ENCODE measurements at places on chromosomes 7 and 10. TPM values are rescaled to one million over a fixed set of nuclear protein-coding genes. Genes with fewer than 3 reads are reported as not detected.
A peak's percentile ranks its signal among the peaks of the same experiment; 100 is the strongest.

- no peaks in the 10 kb centered on the region for H3K36me3 ChIP-seq
- H3K4me3 ChIP-seq = no peak overlapping the region
- no peaks in the 10 kb centered on the region for H3K27me3 ChIP-seq
- no peak for DNase-seq
- no peaks in the 10 kb centered on the region for H3K4me1 ChIP-seq
These were observed 14.0 kb downstream of the WNT2 start for GRCh38 chr7:117308891-117309290.

DNA sequence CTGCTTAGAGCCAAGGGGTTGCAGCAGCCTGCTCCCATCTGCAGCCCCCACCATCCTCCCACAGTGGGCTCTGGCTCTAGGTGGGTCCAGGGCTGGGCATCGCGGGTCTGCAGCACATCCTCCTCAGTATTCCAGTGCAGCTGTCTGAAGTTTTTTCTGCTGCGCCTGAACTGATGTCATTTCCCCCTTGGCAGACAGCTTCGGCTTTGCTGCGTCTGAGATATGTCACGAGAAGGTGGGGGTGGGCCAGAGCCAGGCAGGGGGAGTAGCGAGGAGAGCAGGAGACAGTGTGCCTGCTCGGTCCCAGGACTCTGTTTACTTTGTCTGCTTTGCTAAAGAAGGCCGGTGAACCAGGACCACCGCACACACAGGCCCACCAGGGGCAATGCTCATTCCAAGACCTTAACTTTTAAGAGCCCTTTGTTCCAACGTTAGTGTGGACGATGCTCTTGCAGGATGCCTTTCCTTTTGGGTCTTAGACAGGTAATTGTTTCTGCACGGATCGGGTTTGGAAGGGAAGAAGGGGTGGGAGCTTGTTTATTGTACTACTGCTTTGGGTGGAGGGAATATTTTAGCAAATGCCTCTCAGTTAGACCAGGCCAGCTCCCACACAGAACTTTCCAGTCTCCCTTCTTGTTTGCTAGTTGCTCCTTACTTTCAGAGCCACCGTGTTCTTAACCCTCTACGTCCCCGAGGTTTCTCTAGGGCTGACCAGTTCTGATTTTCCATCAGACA, 32.4 kb downstream of the WBP1L start:
- H3K27me3 ChIP-seq = no peaks in the 10 kb centered on the region
- H3K36me3 ChIP-seq = no peaks in the 10 kb centered on the region
- H3K4me1 ChIP-seq = peaks cover 31% of the 10 kb centered on the region
- no peak overlapping the region for H3K27ac ChIP-seq

The PLAC9 gene
- total RNA-seq = not detected

GRCh38 chr7:15439853-15440252, 122.0 kb downstream of the AGMO start:
- H3K27ac ChIP-seq = no peak overlapping the region
- DNase-seq = no peak
- H3K36me3 ChIP-seq = no peaks in the 10 kb centered on the region
- no peaks in the 10 kb centered on the region for H3K27me3 ChIP-seq
- no peaks in the 10 kb centered on the region for H3K4me1 ChIP-seq

GRCh38 chr7:1358376-1359050, 100.8 kb downstream of the MICALL2 start:
- no peaks in the 10 kb centered on the region for H3K4me1 ChIP-seq
- no peaks in the 10 kb centered on the region for H3K36me3 ChIP-seq
- H3K27me3 ChIP-seq = no peaks in the 10 kb centered on the region

DNA sequence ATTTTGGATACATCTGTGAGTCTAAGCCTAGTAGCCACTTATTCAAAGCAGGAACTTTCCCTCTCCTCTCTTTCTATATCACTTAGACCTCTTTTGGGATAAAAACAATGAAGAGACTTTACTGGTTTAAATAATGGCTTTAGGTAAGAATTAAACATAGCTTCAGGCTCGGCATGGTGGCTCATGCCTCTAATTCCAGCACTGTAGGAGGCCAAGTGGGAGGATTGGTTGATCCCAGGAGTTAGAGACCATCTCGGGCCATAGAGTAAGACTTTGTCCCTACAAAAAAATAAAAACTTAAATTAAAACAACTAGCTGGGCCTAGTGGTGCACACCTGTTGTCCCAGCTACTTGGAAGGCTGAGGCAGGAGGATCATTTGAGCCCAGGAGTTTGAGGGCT, 304.3 kb downstream of the THSD7A start:
- no peaks in the 10 kb centered on the region for H3K4me1 ChIP-seq
- H3K4me3 ChIP-seq = no peak overlapping the region
- no peak overlapping the region for H3K27ac ChIP-seq
- no peaks in the 10 kb centered on the region for H3K27me3 ChIP-seq
- DNase-seq = no peak
- H3K36me3 ChIP-seq = no peaks in the 10 kb centered on the region

The CPA2 gene
- total RNA-seq = not detected

The RPEL1 gene
- not detected for total RNA-seq

The ATP6V0A4 gene
- not detected for total RNA-seq

DNA sequence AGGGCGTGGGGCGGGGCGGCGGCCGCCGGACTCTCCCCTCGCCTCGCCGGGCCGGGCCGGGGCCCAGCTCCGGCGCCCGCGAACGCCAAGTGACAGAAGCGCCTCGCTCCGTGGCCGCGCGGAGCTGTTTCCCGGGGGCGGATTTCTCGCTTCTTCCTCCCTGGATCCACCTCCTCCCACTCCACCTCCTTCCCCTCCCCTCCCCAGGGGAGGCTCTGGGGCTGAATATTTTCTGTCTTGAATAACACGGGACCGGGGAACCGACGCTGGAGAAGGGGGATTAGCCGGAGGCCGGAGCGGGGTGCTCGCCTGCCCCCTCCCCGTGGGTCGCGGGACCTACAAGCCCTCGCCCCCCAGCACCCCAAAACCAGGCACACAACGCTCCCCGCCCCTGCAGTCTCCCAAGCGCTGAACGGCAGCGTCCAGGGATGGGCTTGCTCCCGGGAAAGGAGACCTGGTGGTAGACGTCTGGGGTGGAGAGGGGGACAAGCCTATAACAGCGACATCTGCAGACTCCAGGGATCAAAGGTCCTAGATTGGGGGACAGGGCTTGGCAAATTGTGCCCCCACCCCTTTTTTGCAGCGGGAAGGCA, at the start of gene ARHGAP21:
TSS of gene ARHGAP21 (minus strand) at position 100 of the 593 bp plus-strand sequence. CDS start 1,988 bp downstream, outside the sequence.
- H3K27ac ChIP-seq = peak within 1 kb of the TSS; percentile 76
- no peaks in the 10 kb centered on the region for H3K27me3 ChIP-seq
- peak; percentile 65 for DNase-seq
- peaks cover 26% of the 10 kb centered on the region for H3K4me1 ChIP-seq
- H3K4me3 ChIP-seq = peak within 1 kb of the TSS; percentile 74

GRCh38 chr7:140078392-140078791, 15.6 kb upstream of the PARP12 start:
- H3K4me3 ChIP-seq = no peak overlapping the region
- no peaks in the 10 kb centered on the region for H3K27me3 ChIP-seq
- no peaks in the 10 kb centered on the region for H3K36me3 ChIP-seq
- H3K4me1 ChIP-seq = peaks cover 4% of the 10 kb centered on the region
- H3K27ac ChIP-seq = no peak overlapping the region
- no peak for DNase-seq

GRCh38 chr10:30986053-30986555, 45.6 kb downstream of the ZNF438 start:
- no peaks in the 10 kb centered on the region for H3K36me3 ChIP-seq
- H3K4me1 ChIP-seq = no peaks in the 10 kb centered on the region
- H3K27me3 ChIP-seq = no peaks in the 10 kb centered on the region
- no peak for DNase-seq
- H3K27ac ChIP-seq = no peak overlapping the region
- no peak overlapping the region for H3K4me3 ChIP-seq
